ENCODE measurements at places on chromosomes 12 and 14. TPM values are rescaled to one million over a fixed set of nuclear protein-coding genes. Genes with fewer than 3 reads are reported as not detected.

Gene APOLD1
- 1.5 TPM for polyA plus RNA-seq

Gene SERPINA9
- polyA plus RNA-seq = not detected

Gene RAPGEF3
- polyA plus RNA-seq = 1.8 TPM

Gene CPM
- polyA plus RNA-seq = 1.2 TPM

Gene SLC38A4
- not detected for polyA plus RNA-seq

Gene BATF
- polyA plus RNA-seq = 12.8 TPM

Gene LUM
- not detected for polyA plus RNA-seq

Gene CDH24
- polyA plus RNA-seq = 2.1 TPM

Gene DLGAP5
- polyA plus RNA-seq = 0.13 TPM

Gene GLIPR1L2
- polyA plus RNA-seq = 0.23 TPM

Gene KRT73
- polyA plus RNA-seq = 0.36 TPM

Gene ENDOU
- 0.03 TPM for polyA plus RNA-seq

Gene SERPINA12
- polyA plus RNA-seq = not detected

Gene SMIM41
- 0.12 TPM for polyA plus RNA-seq

Gene RPL10L
- not detected for polyA plus RNA-seq

Gene DACT1
- 3.5 TPM for polyA plus RNA-seq
